ENCODE measurements at places on chromosomes 12 and 14.

DNA sequence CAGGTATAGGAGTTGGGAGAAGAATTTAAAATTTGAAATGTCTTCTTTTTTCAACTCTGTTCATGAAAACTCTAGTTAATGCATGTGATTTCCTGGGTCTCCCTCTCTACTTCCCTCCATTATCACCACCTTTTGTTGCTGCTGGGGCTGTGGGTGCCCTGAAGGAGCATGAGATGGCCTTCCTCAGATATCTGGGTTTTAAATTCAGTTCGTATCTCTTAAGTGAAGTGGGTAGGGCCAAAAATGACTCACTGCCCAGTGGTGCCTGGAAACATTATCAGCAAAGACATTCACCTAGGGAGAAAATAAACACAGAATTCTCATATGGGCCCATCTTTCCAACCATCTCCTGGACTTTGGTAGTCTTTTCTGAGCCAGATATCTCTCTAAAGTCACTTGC, 234.9 kb upstream of the PLEKHG7 start:
- no peak for DNase-seq

GRCh38 chr12:39102474-39103209, 197.3 kb upstream of the CPNE8 start:
- no peak for DNase-seq

GRCh38 chr12:44972746-44973421, 78.0 kb downstream of the DBX2 start:
- DNase-seq, result peak; percentile 21

DNA sequence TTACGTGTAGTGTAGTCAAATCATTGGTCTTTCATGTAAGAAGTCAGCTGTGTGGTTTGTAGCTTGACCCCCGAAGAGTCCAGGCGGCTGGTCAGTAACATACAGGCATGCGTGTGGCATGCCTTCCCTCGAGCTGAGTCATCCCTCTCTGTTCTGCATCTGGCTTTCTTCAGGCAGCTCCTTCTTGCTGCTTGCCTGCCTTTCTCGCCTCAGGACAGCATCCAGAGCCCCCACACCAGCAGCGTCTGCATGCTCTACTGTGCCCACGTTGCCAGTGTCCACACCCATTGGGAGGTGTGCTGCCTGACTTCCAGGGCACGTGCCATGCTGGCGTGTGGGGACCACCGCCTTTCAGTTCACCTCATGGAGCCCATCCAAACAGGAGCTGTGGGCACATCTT, 96.8 kb downstream of the EP400 start:
- no peak for DNase-seq

- no peak for DNase-seq
Measured at GRCh38 chr14:56878766-56879165, 68.5 kb upstream of the OTX2 start.

DNA sequence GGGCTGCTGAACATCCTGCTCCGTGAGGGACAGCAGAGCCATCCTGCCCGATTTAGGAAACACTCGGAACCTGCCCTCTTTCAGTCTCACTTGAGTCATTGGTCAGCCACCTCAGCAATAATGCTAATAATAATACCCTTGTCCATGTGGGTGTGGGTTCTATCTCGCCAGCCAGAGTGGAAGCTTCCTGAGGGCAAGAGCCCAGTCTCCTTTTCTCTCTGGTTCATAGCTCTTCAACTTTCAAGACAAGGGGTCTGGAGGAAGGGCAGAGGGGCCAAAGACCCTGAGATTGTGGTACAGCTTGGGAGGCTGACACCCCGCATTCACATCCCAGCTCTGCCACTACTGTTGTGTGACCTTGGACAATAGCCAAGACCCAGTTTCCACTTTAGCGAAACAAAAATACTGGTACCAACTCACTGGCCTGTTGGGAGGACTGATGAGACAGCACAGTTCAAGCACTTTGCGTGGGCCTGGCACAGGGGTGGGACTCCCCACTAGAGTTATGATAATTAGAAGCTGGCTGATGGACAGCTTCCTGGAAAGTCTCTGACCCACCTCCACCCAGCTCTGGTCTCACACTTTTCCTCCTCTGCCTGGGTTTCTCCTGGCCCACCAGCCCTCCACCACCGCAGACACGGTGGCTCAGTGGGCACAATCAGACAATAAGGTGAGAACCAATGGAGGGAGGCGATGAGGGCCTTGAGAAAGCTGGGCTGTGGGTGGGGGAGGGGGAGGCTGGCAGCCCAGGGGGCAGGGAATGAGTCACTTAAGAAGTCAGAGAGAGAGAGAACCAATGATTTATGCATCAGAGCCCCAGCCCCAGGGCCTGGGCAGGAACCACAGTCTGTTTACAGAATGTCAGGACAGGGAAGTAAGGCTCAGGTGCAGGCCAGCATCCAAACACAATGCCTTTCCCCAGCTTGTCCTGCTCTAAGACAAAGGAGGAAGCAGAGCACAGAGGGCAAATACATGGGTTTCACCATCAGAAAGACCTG, 9.6 kb downstream of the FAIM2 start:
- DNase-seq, result no peak

DNA sequence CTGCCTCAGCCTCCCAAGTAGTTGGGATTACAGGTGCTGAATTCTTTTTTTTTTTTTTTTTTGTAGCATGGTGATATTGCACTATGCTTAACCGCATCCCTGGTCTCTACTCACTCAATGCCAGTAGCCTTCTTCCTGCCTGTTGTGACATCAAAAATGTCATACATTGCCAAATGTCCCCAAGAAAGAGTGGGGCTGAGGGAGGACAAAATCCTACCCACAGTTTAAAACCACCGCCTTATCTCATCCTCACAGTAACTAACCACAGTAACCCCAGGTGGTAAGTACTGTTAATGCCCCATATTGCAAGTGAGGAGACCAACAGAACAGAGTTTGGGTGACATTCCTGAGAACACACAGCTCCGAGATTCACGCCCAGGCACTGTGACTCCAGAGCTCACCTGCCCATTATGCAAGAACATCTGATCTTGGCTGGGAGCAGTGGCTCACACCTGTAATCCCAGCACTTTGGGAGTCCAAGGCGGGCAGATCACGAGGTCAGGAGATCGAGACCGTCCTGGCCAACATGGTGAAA, 19.6 kb downstream of the MORN3 start:
- DNase-seq, result no peak

DNA sequence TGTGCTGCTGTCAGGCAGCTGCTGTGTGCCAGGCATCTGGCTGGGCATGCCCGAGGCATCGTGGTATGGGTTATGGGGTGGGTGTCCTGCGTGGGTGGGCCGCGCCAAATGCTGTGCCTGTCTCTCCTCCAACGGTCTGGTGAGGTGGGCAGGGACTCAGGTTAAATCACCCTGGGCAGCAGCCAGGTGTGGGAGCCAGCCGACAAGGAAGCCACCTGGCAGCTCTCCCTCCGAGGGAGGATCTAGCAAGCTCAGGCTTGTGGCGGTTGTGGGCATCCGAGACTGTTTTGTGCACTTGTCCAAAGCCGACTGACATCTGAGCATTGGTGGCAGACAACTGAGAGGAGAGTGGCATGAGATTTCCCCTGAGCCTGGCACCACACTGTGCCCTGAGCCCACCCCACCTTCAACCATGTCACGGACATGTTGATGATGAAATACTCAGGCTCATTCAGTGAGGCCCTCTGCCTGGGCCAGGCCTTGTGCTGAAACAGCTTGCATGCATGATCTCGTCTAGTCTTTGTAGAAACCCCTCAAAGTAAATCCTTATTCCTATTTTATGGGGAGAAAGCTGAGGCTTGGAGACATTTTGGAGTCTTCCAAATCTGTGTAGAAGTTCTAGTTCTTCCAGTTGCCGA, 181.8 kb upstream of the MYL2 start:
- no peak for DNase-seq

DNA sequence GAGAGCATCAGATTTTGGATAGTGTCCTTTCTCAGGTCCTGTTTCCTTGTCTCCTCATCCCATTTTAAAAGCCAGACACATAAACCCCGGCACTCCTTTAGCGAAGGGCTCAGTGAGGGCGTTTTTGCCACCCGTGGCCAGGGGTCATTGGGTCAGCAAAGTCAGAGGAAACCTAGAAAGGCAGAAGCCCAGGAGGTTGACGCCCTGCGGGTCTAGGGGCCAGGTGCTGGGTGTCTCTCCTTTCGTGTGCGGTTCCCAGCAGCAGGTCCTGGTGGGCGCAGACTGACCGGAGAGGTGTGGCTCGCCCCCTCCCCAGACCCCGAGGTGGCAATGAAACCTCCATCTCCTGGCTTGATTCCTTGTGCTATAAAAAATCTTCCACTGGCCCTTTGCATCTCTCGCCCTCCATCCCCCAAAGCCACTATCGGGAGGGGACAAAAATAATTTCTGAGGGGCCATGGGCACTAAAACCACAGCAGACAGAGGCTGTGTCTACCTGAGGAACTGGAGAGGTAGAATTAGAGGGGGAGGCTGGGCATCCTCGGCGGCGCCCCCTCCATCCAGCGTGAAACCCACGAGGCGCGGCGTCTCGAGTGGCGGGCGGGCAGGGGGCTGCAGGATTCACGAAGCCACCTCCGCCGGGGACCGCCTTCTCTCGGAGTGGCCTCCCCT, 858 bp upstream of the FRMD6 start:
- no peak for DNase-seq

- DNase-seq, result no peak
Measured at GRCh38 chr12:54954228-54954627, 30.3 kb downstream of the TESPA1 start.

- no peak for DNase-seq
Measured at GRCh38 chr14:61329478-61330051, 8.2 kb downstream of the PRKCH start.

- DNase-seq, result no peak
Measured at GRCh38 chr14:91876492-91876891, 9.2 kb upstream of the TC2N start.

- DNase-seq, result no peak
Measured at GRCh38 chr12:45575823-45576475, 153.6 kb upstream of the ARID2 start.

GRCh38 chr12:64551676-64552075, 58.6 kb upstream of the RASSF3 start:
- no peak for DNase-seq

GRCh38 chr14:78524196-78524595, 354.0 kb downstream of the NRXN3 start:
- DNase-seq, result no peak

DNA sequence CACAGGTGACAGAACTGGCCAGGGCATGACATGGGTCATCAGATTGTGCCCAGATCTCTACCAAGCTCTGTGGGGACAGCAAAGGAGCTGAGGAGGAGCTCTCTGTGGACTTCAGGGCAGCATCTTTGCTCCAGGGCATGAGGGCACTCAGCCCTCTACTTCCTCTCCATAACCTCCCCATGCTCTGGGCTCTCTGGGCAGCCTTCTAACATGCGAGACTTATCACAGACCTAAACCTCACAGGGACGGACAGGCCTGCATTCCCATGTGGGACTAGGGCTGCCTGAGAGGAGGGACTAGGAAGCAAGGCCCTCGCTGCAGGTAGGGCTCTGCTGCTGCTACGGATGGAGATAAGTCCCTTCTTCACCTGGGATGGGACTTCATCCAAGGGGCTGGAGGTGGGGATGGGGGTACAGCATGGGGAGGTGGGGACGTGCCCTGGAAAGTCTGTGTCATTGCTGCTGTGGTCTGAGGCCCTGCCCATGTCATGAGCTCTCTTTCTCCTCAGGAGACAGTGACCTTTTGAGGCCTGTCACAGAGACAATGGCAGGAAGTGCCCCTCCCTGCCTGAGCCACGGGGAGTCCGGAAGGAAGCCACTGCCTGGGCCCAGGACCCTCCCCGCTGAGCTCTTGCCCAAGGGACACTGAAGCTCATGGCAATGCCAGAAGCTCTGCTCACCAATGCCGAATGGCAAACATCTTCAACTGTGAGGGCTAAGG, 44.1 kb downstream of the PITPNM2 start:
- DNase-seq, result no peak

- DNase-seq, result no peak
Measured at GRCh38 chr14:58738876-58739275, 101.1 kb downstream of the DACT1 start.

- DNase-seq, result no peak
Measured at GRCh38 chr12:108832730-108833354, 24.5 kb downstream of the SSH1 start.

DNA sequence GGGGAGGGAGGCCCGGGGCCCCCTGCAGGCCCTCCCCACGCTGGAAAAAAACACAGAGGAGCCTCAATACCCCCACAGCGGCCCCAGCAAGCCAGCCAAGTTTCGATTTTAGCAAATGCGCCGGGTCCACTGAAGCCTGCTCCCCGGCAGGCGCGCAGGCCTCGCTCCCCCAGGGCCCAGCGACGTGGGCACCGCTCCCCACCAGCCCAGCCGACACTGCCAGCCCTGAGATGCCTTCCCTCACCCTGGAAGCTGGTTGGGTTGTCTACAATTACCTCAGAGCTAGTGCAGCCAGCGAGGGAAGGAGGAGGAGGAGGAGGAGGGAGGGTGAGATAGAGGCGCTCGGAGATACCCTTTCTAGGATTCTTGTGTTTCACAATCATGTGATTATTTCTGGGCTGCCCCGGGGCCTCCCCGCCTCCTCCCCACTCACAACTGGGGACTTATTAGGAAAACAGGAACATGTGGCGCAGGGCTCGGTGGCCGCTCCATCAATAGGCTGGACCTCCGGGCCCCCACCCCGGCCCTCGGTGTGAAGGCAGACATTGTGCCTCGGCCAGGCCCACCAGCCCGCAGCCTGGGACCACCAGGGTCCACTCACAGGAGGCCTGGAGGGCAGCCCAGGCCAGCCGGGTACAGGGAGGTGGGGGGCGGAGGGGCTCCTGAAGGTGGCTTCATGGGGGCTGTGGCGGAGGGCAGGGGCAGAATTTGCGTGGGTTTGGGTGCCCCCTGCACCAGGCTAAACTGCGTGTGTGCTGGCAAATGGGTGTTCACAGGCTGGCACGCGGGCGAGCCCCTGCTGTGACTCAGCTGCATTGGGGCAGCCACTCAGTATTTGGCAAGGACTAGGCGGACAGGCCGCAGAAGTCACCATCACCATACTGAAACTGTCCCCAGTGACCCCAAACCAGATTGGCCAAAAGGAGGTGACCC, 109.9 kb downstream of the NCOR2 start:
- no peak for DNase-seq

- no peak for DNase-seq
Measured at GRCh38 chr12:16833376-16834015, 227.5 kb upstream of the LMO3 start.

- no peak for DNase-seq
Measured at GRCh38 chr14:86826661-86827060, 1166.3 kb downstream of the GALC start.

DNA sequence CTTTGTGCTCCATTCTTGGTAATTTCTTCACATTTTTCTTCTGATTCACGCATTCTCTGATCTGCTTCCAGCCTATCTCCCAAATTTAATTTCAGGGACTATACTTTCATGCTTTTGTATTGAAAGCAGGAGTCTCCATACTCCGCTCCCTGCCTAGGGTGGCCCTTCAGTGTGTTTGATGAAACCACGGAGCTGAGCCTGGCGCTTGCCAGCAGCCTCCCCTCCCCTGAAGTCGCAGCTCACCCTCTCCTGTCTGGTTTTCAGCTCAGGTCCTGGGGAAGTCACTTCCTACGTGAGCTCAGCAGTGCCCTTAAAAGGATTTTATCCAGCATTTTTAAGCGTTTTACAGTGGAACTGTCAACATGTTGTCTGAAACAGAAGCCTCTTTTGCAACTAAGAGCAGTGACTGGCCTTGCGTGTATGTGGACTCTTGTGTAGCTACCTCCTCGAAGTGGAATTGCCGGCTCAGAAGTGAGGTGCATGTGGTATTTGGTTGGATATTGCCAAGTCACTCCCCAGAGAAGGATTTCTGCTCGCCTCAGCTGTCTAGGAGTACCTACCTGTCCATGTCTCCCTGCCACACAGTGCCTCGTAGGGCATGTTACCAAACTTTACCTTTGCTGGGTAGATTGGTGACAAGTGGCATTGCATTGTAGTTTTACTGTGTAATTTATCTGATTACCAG, 78.5 kb downstream of the TESC start:
- no peak for DNase-seq

Measured in NCI-H774 (cell line).